ENCODE measurements at places on chromosomes 11 and 22.

DNA sequence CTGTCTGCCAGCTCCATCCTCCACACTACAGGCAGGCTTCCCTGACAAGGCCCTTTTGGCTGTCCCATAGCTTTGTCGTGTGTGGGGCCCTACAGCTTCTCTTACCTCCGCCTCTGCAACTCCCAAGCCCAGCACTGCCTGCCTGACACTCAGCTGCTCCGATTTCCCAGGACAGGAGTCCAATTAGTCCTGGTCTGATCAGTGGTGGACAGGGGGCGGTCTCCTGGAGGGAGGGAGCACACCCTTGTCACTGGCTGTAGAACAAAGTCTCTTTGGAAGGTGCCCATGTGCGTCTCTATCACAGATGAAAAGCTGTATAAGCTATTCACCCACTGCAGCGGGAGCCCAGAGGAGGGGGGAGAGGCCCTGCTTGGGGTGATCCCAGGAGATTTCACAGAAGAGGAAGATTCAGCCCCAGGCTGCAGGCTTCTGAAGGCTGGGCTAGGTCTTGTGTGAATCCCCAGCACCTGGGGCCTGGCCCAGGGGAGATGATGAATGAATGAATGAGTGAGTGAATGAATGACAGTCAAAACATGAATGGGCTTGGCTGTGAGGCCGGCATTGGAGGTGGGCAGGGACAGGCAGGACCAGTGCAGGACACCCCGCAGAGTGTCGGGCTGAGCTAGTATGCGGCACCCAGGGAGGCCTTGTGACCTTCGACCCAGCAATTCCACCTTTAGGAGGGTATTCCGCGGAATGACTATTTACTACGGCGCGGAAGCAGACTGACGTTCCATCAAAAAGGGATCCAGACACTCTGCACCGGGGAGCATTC, 142.4 kb downstream of the CACNA1I start:
- no peak for DNase-seq

GRCh38 chr22:36911887-36912661, 1.4 kb upstream of the CSF2RB start:
- DNase-seq = no peak

GRCh38 chr22:48829908-48830307, 997.8 kb downstream of the BRD1 start:
- DNase-seq = no peak

DNA sequence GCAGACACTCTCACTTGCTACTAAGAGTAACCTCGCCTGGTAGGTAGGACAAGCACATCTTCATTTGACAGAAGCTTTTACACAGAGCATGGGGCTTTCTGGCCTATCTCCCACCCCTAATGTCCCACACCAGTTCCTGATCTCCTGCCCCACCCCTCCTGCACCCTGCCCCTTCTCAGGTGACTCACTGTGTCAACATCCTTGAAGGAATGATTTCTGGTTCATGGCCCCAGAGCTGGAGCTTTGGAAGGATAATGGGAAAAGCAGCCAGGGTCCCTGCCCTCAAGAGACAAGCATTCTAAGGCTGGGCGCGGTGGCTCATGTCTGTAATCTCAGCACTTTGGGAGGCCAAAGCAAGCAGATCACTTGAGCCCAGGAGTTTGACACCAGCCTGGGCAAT, 47.2 kb downstream of the LRFN4 start:
- DNase-seq = no peak

DNA sequence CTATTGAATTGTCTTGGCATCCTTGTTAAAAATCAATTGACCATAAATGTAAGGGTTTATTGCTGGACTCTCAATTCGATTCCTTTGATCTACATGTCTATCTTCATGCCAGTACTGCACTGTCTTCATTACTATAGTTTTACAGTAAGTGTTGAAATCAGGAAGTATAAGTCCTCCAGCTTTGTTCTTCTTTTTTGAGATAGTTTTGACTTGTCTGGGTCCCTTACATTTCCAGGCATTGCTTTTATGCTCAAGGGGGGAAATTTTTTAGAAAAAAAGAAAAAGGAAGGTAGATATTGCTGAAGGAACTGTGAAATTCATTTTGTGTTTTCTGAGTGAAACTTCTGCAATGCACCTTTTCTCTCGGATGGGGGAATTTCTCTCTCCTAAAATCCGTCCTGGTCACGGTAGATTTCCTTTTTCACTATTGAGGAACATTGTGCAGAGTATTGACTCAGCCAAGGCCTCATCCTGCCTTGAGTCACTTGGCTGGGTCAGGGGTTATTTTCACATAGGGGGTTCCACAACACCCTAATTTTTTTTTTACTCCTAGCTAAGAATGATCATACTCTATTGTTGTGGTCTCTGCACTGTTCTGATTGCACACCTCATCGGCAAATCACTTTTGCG, 2.8 kb upstream of the ACER3 start:
- DNase-seq = no peak

DNA sequence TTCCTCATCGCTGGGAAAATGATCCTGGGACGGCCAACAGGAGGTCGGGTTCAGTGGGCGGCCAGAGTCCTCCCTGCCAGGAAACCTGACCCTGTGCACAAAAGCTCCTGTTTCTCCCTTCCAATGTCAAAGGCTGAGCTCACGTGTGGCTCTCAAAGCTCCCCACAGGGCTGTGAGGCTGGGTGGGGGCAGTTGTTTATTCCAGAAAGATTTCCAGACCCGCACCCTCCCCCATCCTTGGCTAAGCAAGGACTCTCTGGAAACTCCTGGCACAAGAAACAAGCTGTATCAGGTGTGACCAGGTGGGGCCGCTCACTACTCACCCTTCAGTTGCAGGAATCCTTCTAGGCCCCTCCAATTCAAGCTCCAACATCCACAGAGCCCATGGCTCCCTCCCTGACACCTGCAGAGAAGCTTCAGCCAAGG, 131.9 kb downstream of the SHANK2 start:
- DNase-seq = no peak

DNA sequence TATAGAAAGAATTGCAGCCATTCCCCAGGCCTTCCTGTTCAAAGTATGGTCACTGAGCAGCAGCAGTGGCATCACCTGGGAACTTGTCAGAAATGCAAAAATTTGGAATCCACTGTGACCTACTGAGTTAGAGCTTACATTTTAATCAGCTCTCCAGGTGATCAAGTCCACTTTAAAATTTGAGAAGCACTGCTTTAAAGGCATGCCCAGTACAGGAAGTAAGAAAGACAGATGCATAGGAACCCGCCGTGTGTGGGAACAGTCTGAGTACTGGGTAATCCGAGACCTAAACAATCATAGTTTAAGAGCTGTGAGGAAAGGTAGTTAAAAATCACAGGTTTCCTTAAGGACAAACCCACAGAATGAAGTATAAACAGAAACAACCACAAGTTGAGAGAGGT, 462.4 kb downstream of the RAB38 start:
- DNase-seq = no peak

DNA sequence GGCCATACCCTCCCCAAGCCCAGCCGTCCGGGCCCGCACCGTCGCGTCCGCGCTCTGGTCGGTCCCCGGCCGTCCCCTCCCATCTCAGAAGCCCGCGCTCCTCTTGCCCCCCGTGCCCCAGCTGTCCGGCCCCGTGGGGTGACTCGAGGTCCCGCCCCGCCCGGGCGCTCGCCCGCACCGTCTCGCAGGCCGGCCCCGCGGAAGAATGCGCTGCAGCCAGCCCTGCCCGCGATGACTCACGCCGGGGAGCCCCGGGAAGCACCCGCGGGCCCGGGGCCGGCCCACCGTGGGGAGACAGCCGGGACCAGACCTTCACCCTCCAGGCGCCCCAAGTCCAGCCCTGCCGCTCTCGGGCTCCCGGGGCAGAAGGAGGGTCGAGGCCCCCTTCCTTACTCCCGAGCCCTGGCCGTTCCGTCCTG, 320 bp upstream of the PHLDA2 start:
- peak; percentile 98 for DNase-seq

DNA sequence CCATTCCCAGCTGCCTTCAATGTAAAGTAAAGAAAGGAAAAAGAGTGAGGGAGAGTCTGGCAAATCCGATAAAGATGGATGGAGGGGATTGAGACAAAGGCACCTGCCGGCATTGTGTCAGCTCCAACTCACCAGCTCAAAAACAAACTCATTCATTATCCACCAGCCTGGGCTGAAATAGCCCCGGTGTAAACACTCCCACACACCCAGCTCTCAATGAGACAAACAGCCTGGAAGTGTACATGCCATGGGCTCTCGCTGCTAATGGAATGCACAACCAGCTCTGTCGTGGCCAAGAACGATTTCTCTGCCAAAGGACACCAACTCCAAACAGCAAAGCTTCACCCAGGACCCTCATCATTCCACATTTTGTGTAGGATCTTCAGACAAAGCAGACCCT, 89.3 kb upstream of the OPCML start:
- no peak for DNase-seq

DNA sequence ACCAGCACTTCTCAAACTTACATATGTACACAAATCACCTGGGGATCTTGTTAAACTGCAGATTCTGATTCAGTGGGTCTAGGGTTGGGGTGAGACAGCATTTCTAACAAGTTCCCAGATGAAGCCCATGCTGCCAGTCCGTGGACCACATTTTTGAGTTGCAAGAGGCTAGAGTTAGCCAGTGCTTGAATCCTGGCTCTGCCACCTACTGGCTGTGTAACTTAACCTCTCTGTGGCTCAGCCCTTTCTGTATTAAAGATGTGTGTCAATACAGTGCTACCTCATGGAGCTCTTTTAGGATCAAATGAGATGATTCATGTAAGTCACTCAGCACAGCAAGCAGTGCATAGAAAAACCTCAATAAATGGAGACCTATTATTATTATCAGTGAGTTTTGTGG, 90.2 kb upstream of the ISX start:
- no peak for DNase-seq

- DNase-seq = peak; percentile 92
These were observed 36.5 kb downstream of the GRIK4 start for GRCh38 chr11:120547811-120548681.

DNA sequence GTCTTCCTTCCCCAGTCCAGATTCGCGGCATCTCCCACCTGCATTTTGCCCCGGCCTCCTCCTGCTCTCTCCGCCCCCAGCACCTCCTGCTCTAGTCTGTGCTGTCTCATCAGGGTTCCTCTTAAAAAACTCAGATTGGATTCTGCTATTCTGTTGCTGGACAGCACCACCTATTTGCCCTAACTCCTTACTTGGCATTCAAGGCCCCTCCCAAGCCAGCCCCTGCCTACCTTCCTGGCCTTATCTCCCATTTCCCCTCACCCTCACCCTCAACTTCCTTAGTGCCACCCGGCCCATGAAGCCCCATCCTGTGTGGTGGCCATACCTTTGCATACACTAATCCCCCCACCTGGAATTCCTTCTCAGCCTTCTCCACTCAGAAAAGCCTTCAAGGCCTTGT, 59.9 kb upstream of the PRDM11 start:
- DNase-seq = no peak

DNA sequence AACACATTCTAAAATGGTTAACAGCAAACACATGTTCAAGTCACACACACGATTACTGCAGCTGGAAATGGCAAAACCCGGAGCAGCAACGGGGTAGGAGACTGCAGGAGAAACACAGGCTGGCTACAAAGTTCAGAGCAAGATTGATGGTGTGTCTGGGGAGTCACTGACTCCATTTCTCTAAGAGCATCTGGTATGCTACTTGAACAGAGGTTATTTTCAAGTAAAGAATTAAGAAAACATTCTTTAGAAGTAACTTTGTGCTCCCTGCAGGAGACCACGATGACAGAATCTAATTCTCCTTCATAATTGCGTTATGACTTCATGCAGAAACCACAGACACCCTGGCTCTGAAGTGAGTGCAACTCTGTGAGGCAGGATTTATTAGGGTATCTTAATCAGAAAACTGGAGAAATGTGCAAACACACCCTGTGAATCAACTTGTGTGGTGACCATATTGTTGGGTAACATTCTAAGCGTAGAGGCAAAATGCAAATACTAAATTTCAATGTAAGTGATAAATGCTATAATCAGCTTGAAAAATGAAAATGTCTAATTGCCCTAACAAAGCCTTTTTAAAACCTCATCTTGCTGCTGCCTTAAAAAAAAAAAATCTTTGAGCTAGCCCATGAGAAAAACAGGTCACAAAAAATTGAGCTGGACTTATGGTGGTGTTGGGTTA, 303.0 kb downstream of the CADM1 start:
- peak; percentile 11 for DNase-seq

- no peak for DNase-seq
These were observed 186.5 kb downstream of the HIPK3 start for GRCh38 chr11:33443684-33444083.

- DNase-seq = no peak
These were observed 1.8 kb downstream of the CELF1 start for GRCh38 chr11:47551086-47551485.

GRCh38 chr11:66749091-66749490, 20.1 kb upstream of the SPTBN2 start:
- no peak for DNase-seq

- DNase-seq = no peak
These were observed 32.5 kb upstream of the LMO2 start for GRCh38 chr11:33924341-33924740.

GRCh38 chr11:95379479-95379878, 148.5 kb upstream of the SESN3 start:
- no peak for DNase-seq

- peak; percentile 21 for DNase-seq
These were observed 59.8 kb downstream of the TMEM135 start for GRCh38 chr11:87097582-87097981.

DNA sequence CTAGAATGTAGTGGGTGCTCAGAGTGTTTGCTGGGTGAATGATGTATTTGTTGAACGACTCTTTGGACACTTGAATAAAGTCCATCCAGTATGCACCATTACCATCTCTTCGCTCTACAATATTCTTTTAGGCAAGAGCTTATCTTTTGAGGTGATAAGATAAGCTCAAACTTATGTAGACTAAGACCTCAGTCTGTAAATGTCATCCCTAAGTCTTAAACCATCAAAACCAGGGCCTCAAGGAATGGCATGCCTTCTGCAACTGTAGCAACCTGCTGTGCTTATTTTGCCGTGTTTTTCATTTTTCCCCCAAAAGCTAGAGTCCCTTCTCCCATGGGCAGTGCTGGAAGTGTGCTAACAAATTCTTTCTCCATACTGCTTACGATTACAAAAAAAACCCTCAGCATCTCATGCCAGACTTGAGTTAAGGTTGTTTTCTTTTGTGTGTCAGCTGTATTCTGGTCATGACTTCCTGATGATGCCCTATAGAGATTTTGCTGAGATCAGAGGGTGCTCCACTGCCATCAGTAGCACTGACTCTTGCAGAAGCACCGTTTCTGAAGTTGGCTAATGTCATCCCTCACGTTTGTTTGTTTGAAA, 27.8 kb downstream of the LIMK2 start:
- DNase-seq = no peak

GRCh38 chr11:47495856-47496217, 46.9 kb upstream of the RAPSN start:
- no peak for DNase-seq

DNA sequence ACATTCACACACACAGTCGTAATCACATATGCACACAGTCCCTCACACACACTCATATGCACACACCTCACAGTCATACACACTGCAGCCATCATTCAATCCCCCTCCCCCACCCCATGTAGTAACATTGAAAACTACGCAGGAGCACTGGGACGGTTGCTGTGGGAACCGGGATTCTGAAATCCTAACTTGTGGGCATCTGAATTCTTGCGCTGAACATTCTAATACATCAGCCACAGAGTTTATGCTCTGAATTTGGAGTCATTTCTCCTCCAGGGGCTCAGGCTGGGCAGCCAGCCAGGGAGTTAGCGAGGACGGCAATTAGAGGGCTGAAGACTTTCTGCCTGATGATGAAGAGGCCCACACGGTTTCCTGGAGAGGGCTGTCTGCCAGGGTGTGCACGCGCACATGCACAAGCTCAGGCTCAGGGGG, 32.7 kb downstream of the CD6 start:
- DNase-seq = no peak

Measured in AG08396 (cell line).